ENCODE measurements at places on chromosomes 12 and 14.

GRCh38 chr12:113724794-113725556, 241.2 kb downstream of the RBM19 start:
- DNase-seq, result peak; percentile 74

GRCh38 chr12:53219292-53219955, 12.4 kb upstream of the ITGB7 start:
- DNase-seq, result no peak

DNA sequence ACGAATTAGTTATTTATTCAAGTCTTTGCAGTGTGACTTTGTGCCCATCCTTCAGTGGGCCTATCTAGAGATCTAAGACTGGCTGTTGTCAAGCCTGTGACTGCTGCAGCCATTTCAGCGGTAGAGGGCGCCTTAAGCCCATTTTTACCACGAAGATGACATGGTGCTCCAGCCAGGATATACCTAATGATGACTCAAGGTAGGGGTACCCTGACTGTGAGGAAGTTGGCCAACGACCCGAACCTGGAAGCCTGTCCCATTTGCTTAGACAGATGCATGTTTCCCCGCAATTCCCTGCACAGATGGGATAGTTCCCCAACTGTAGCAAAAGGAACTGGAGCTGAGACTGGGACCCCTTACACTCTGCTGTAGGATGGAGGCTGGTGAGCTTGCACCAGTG, 41.3 kb downstream of the RAB3IP start:
- DNase-seq, result no peak

DNA sequence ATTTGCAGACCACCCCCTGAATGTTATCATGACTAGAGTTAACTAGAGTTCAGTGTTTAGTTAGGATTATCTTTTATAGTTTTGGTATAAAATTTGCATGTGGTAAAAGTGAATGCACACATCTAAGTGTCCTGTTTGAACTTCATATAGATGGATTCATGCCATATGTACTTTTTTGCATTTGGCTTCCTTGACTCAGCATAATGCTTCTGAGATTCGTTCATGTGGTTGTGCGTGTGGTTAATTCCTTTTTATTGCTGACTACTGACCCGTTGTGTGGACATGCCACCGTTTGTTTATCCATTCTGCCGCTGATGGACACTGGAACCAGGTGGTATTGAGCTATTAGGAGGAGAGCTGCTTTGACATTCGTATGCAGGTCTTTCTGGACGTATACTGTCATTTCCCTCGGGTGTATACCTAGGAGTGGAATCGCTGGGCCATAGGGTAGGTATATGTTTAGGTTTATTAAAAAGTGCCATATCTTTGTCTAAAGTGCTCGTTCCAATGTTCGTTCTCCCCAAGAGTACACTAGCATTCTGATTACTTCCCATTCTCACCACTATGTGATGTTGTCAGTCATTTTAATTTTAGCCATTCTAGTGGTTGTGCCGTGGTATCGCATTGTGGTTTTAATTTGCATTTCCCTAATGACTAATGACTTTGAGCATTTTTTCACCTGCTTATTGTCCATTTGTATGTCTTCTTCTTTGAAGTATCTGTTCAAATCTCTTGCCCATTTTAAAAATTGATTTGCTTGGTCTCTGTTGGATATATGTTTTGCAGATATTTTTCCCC, 37.7 kb downstream of the RIN3 start:
- no peak for DNase-seq

DNA sequence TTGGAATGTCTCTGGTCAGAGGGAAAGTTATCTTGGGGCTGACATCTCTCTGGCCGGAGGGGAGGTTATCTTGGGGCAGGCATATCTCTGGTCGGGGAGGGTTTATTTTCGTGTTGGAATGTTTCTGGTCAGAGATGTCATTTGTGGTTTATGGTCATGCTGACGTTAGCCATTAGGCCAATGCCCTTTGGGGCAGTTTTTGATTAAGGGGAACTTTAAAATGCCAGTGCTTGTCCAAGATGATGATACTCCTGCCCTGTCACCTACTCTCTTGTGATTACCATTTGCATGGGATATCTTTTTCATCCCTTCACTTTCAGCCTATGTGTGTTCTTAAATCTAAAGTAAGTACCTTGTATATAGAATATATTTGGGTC, 29.0 kb upstream of the A2M start:
- DNase-seq, result no peak

DNA sequence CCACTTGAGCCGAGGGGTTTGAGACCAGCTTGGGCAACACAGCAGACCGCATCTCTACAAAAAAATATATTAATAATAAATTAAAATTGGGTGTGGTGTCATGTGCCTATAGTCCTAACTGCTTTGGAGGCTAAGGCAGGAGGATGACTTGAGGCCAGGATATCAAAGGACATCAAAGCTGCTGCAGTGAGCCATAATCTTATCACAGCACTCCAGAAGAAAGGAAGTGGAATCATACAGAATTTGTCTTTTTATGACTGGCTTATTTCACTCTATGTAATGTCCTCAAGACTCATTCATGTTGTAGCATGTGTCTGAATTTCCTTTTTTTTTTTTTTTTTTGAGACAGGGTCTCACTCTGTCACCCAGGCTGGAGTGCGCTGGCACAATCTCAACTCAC, 43.9 kb upstream of the NUDT4 start:
- DNase-seq, result no peak

DNA sequence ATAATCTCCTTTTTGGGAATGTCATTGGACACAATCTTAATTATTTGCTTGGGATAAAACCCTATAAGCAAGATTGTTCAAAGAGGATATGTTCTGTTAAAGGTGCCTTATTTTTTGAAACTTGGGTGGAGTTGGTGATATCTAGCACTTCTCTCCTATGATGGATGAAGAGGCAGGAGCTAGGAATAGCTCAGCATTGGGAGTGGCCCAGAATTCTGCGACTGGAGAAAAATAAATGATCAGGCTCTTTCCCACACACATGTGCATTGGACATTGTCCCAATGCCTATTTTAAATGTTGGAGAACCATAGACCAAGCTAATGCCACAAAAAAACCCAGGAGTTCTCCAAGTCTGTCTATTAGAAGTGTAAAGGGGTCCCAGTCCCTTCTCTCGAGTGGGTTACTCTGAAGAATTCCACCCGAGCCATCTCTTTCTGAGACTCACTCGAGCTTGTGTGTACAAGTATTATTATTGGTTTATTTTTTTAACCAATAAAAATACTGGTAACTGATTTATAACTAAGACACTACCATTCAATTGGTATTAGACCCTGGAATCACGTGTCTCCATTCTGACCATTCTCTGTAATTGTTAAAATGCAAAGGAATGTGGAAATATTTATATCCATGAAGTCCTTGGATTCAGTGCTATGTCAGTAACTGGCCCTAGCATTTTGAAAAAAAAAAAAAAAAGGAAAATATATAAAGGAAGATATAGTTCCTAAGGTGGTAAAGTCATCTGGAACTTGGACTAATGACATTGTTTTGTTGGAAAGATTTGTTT, 437.5 kb upstream of the TMEM132C start:
- no peak for DNase-seq

DNA sequence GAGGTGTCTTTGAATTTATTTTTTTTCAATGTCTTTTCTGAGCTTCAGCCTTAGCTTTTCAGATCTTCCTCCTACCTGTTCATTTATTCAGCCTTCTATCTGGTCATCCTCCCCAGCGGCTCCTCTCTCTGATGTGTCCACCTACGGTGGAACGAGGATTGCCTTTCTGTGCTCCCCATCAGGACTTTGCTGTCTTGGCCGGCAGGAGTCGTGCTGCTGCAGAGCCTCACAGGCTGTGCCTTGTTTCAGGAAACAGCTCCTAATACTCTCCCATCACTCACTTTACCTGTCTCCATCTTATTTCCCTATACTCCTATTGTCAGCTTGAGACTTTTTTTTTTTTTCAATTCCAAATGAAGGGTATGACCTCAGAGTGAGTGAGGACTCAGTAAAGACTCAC, 76.9 kb downstream of the KICS2 start:
- DNase-seq, result no peak

- DNase-seq, result peak; percentile 3
Measured at GRCh38 chr12:39574785-39575497, 44.7 kb downstream of the ABCD2 start.
